Stimulated activated effector memory CD8-positive, alpha-beta T cell treated with anti-CD3 and anti-CD28 coated beads, Interleukin-12 subunit alpha, Interleukin-12 subunit beta, amount 100 ng/mL, for 72 hours (primary cell): ENCODE measurements at places on chromosomes 3 and 15.

GRCh38 chr3:28718074-28718849 lies 369.6 kb upstream of the AZI2 start:
- DNase-seq = no peak

- DNase-seq = no peak
Observed at GRCh38 chr3:170728181-170728580, 141.8 kb downstream of the RPL22L1 start.

- no peak for DNase-seq
Observed at GRCh38 chr3:134080761-134081160, 51.0 kb upstream of the SLCO2A1 start.

- no peak for DNase-seq
Observed at GRCh38 chr3:110384601-110385000, 687.0 kb upstream of the NECTIN3 start.

GRCh38 chr3:31165399-31165860 lies 271.0 kb upstream of the GADL1 start:
- DNase-seq = no peak

DNA sequence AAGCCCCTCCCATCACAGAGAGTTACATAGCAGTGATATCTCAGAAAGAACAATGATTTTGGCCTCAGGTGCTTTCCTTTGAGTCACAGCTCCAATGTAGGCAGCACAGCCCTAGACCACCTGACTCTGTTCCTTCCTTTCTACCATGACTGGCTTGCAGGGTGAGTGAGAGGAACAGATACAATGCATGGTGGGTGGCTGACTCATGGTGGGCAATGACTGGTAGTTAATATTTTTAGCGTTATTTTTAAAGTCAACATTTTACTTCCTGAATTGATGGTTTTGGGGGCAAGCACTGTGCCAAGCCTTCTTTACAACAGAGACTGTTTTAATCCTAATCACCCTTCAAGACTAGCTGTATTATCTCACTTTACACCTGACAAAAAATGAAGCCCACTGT lies 32.8 kb upstream of the ST3GAL6 start:
- no peak for DNase-seq

DNA sequence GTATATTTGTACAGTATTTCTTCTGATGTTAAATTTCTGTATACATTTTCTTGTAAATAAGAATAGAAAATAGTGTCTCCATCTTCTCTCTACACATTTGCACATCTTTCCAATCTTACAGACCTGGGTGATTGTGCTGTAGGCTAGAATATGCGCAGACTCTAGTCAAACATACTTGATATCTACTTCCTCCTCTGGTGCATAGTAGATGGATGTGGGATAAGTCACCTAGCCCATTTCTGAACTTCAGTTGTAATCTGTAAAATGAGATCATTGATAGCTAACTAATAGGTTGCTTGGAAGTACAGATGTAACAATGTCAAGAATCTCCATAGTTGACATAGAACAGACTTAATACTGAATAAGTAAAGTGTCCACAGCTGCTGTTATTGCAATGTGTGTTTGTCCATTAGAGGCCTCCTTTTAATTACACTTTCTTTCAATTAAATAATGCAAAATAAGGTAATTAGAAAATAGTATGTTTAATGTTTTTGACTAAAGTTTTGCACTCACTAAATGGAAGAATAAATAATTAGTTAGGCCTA lies 46.7 kb downstream of the ALCAM start:
- no peak for DNase-seq

DNA sequence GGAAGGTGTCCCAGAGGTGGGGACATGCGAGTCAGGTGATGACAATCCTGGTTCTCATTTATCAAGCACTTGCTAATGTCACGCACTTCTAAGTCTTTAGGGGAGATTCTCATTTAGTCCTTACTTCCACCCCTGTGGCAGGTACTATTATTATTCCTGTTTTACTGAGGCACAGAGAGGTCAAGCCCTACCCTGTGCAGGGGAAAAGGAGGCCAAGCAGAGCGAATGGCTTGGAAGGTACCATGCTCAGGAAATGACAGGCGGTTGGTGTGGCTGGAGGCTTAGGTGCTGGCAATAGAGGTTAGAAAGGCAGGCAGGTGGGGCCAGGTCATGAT lies 268.9 kb downstream of the UACA start:
- no peak for DNase-seq

GRCh38 chr15:65212097-65212496 lies 824 bp upstream of the CILP start:
- peak; percentile 62 for DNase-seq

- no peak for DNase-seq
Observed at GRCh38 chr3:141259821-141260629, 28.4 kb downstream of the PXYLP1 start.

- peak; percentile 47 for DNase-seq
Observed at GRCh38 chr15:53962646-53963561, 15.3 kb upstream of the UNC13C start.

DNA sequence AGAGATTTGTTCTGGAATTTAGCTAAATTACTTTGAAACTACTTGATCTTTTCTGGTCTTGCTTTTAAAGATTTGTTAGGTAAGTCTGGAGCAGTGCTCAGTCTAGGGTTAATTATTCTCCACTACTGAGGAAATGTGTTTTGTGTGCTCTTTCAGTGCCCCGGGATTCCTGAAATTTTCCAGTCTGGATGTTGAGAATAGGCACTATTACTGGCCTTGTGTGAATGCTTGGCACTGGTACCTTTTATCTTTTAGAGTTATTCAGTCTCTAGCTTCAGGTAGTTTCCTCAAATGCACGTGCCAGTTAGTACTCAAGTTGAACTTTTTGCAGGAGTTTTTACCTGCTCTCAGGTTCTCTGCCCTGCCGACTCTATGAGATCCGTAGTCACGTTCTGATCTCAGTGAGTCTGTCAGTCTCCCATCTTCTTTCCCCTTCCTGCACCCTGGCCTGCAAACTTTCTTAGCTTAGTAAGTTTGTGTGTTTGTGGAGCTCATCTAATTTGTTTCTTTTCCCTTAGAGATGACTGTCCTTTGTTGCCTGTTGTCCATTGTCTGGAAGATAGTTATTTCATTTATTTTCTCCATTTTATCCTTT lies 39.5 kb downstream of the TCF12 start:
- DNase-seq = no peak

- DNase-seq = no peak
Observed at GRCh38 chr3:100743535-100743934, 34.2 kb downstream of the TFG start.

GRCh38 chr3:163056874-163057497 lies 1560.4 kb downstream of the OTOL1 start:
- DNase-seq = no peak

GRCh38 chr3:183339461-183340086 lies 86.5 kb downstream of the B3GNT5 start:
- no peak for DNase-seq

- no peak for DNase-seq
Observed at GRCh38 chr3:183534249-183534648, 21.3 kb downstream of the KLHL6 start.

DNA sequence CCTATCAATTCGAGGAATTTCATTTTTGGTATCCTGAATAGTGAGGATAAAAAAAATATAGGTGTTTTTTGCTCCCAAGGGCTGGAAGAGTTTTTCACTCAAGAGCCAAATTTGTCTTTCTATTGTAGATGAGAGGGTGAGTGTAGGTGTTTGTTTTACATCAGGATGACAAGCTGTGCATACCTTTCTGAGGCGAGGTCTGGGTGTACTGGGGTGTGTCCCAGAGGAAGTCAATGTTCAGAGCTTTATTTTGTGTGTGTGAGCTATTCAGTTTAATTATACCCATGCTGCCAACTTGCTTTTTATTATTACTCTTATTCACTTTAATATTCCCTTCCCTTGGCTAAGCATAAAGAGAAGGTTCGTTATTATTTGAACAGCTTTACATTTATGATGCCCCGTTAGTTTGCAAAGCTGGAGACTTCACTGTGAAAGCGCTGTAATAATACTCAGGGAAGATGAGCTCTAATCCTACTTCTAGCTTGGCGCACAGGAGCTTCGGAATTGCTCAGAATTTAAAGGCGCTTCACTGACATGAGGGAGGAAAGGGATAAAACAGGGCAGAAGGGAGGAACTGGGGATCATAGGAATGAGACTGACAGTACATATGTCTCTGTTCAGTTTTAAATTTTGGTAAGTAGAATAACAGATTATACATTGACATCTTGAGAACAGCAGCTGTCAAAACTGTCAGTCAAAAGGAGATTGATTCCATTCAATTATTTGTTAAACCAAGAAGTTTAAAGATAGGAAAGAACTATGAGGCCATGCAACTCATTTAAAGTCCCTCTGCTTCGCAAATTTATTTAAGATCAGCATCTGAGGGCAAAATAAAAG lies 117.7 kb upstream of the TP63 start:
- no peak for DNase-seq

GRCh38 chr15:79492065-79492464 lies 59.9 kb downstream of the MINAR1 start:
- no peak for DNase-seq

GRCh38 chr15:82613747-82614146 lies 33.4 kb downstream of the CPEB1 start:
- DNase-seq = no peak

- DNase-seq = no peak
Observed at GRCh38 chr3:45212095-45212468, 14.0 kb downstream of the TMEM158 start.

- DNase-seq = no peak
Observed at GRCh38 chr15:46518381-46518780, 883.6 kb downstream of the SQOR start.

DNA sequence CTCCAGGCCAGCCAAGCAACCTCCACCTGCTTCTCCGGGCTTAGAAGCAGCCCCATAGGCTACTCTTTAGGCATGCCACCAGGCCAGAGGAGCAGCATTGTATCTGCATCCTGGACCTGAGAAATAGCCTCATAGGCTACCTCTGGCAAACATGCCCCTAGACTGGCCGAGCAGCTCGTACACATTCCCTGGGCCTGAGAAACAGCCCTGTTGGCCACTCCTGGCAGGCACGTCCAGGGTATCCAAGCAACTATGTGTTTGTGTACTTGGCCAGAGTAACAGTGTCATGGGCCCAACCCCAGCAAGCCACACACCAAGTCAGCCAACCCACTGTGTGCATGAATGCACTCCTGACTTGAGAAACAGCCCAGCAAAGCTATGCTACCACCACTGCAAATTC lies 498.7 kb upstream of the CDIN1 start:
- no peak for DNase-seq

DNA sequence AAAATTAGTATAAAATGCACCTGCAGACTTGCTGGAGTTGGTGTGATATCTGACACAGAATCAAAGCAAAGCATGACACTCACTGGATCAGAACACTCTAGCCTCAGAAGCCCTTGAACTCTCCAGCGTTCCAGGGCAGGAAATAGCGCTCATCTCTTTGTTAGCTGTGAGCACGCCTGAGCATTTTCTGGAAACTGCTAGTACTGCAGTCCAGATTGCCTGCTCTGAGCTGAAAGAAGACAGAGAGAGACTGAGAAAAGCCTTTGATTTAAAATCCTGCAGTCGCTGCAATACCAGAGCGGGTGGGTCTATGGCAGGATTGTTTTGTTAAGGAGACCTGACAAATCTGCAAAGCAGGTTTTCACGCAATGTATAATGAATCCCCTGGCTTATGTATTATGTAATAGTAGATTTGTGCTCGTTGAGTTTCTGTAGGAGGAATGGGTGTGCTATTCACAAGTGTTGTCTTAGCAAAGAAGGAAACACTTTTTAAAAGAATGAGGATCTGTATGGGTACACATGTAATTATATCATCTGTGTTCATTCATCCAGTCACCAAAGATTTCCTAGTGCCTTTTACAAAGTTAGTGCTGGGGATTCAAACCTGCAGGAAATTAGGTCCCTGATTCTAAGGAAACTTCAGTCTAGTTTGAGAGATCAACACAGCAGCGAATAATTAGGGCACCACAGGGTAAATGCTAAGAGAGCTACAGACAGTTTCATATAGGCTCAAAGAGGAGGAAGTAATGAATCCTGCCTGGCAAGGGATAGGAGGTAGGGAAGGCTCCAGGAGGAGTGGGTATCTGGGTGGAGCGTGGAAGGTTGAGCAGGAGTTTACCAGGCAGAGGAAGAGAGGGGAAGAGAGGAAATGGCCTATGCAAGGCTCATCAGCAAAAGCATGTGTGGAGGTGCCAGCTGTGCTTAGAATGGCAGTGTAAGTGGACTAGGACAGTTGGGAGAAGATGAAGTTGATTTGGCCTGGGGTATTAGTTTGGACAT lies 26.1 kb upstream of the MGLL start:
- no peak for DNase-seq

DNA sequence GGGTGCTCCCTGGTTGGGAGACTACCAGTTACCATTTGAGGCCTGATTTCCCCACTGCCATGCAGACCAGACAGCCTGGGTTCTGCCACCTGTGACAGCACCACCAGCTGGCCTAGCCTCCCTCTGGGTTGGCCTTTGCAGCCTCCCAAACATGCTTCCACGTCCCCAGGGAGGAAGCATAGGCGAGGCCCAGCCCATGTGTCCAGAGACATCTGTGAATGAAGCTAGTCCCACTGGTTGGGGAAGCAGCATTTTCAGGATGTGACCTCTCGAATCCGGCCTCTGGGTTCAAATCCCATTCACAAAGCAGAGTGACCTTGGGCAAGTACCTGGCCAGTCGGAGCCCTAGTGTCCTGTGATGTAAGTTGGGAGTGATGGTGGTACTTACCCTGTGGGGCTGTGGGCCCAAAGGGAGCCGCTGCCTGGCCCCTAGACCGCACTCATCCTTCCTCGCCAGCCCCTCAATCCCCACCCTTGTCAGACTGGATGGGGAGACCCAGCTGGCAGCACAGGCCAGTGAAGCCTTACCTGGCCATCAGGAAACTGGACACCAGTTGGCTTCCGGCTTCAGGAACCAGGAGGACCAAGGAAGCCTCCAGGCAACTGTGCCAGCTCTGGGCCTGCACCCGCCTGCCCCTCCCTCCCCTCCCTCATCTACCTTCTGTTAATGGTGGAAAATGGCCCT lies 6.0 kb downstream of the KLF15 start:
- no peak for DNase-seq

GRCh38 chr3:98755601-98756000 lies 7.5 kb upstream of the ST3GAL6 start:
- DNase-seq = no peak

- no peak for DNase-seq
Observed at GRCh38 chr3:121995161-121996137, 26.6 kb downstream of the ILDR1 start.

GRCh38 chr3:179949412-179949811 lies 87.3 kb downstream of the PEX5L start:
- DNase-seq = no peak

DNA sequence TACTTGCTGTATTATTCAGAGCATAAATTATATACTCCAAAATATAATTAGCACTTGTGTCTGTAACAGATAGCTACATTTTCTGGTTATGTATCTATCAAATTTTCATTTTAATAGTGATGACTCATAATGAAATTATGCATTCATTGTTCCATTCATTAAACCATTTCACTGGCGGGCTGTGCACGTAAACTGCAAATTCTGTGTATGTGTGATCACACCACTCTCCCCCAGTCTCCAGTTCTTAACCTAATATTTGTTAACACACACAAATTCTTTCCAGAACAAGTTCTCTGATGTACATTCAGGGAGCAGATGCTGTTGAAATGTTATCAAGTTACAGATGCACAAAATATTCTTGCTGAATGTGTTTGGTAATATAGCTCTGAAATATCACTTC lies 3.8 kb upstream of the KCNMB2 start:
- DNase-seq = no peak
